ENCODE measurements at places on chromosomes 5 and 9.

- no peak for DNase-seq
Observed at GRCh38 chr9:38526591-38526990, 93.8 kb downstream of the ANKRD18A start.

DNA sequence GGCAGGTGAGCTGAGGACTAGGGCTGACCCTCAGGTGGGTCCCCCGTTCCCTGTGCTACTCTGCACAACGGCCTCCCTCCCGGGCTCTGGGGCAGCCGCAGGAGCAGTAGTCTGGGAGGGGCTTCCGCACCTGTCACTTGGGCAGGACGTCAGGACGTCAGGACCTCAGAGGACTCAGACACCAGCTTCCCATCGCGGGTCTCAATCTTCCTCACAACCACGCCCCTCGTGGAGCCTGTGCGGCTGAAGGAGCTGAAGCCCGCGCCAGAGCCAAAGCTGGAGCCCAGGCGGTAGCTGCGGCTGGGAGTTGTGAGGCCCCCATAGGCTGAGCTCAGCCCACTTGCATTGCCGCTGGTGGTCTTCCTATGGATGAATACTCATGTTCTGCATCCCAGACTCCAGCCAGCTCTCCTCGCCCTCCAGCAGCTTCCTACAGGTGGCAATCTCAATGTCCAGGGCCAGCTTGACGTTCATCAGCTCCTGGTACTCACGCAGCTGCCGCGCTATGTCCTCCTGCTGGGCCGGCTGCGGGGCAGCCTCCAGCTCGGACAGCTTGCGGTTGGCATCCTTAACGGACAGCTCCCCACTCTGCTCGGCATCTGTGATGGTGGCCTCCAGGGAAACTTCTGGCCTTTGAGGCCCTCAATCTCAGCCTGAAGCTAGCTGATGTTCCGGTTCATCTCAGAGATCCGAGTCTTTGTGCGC is 381.4 kb upstream of the RGMB start:
- DNase-seq = no peak

- DNase-seq = no peak
Observed at GRCh38 chr5:28374492-28374967, 1336.1 kb upstream of the CDH9 start.

DNA sequence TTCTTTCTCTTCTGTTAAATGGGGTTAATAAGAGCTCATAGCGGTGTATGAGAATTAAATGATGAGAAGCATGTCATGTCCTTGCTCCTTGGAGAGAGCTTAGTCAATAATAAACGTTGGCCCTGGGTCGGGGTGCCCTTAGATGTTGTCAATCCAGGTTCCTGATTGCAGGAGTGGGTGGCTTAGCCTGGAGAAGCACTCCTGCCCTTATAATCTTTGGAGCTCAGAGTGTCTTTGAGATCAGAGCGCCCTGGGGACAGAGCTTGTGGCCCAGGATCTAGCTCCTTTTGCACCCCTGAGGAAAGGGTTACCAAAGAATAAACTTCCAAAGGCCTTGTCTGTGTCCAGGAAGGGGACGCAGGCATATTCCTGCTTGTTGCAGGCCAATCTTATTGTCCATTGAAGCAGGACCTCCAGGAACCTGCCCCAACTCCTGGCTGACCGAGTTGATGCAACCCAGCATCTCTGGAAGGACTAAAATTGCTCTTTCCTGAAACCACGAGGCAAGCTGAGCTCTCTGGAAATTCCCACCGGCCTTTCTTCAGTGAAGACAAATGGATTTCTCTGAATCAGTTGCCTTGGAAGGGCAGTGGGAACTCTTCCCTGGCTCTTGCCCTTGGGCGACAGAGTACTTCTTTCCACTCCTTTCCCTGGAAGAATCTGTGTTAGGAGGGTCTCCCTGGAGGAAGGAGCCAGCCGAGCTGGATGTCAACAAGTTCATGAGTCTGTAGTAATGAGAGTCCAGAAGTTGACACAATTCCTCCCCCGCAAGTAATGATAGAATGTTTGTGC is 6.4 kb upstream of the AMBP start:
- DNase-seq = no peak

DNA sequence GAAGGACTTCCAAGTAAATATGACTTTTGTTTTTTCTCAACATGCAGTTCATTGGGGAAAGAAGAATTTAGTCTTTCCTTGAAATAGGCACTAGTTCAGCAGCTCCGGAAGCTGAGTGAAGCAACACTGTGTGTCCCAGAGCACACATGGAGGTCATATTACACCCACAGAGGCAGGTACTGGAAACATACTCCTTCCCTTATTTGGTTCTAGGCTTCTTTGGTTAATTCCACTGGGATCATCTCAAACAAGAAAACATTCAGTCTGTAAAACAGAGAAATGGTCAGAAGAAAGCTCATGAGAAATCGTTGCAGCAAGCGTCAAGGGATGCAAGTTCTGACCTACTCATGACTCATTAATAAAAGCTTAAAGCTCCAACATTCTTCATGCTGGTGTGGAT is 175.1 kb upstream of the PCSK5 start:
- no peak for DNase-seq

DNA sequence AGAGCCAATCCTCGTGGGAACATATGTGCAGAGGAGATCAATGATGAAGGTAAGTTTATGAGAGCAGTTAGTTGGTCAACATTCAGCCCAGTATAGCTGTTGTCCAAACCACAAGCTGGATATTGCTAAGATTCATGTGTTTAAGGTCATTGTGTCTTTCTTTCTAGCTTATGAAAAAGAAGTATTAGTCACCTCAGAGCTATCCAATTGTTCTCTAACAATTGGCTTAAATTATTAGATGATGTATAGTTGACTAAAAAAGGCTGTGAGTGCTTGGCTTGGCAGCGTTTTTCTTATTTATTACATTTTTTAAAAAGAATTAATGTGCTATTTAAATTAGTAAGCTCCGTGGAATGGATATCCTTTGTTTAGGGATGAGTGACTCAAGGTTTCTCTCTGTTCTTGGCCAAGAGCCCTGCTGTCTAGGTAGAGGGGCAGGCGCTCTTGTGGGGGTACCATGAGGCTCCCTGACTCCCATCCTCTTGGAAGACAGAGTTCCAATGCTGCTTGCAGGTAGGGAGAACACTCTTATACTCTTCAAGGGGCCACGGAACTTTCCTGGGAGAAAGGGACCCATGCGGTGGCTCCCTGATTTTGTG is 487.4 kb downstream of the IRX1 start:
- DNase-seq = no peak

DNA sequence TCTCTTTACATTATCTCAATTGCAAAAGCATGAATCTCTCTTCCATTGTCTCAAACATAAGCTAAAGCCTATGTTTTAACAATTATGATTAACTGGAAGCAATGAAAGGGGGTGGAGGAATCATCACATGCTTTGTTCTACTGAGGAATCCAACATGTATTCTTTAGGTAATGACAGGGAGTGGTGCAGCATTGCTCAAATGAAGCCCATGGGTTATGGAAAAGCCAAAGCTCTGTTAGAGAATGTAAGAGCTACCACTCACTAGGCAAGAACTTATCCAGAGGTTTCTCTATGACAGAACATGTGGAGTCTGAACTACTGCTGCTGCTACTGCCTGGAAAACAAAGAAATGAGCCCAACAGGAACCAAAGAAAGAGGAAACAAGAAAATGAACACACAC is 28.7 kb downstream of the KIF3A start:
- DNase-seq = no peak

DNA sequence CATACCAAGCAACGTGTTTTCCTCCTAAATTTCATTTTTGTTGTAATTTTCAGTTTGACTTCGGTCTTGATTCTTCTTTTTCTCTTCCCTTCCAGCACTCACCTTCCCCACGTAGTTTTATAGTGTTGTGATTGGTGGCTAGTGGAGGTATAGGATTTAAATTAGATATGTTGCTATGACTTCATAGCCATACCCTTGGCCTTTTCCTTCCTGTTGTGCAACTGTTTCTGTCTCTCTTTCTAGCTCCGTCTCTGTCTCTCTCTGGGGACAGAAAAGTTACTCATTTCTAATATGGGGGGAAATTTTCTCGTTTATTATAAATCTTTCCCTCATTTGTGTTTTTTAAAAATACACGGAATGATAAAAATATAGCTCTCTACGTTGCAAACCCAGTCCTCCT is 20.6 kb upstream of the C5orf24 start:
- no peak for DNase-seq

DNA sequence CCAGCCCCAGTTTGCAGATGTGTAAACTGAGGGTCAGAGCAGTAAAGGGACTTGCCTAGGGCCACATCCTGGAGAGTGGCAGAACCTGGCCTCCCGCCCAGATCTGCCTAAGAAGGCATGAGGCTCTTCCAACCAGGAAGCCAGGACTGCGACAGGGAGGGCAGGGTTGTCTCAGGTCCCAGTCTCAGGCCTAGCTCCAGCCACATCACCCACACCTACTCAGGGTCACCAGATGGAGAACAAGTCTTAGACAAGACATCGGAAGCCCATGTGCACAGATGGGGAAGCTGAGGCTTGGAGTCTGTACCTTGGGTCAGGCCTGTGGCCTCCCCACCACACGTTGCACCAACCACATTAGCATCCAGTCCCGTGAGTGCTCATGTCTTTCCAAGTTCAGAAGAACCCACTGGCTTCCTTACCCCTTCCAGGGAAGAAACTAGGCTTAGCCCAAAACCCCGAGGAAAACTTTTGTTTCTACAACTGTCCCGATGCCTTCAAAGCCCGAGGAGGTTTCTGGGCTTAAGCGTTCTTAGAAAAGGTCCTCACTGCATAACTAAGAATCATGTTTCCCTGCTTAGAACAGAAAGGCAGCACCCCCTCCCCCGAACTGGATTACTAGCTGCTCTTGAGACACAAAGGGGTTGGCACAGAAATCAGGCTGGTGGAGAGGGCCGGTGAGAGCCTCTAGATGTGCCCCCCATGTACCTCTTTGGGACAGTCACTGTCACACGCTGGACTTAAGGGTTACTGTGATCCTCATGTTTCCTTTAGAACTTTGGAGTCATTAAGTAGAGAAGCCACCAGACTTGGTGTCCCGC is 2.2 kb downstream of the FAM78A start:
- no peak for DNase-seq

DNA sequence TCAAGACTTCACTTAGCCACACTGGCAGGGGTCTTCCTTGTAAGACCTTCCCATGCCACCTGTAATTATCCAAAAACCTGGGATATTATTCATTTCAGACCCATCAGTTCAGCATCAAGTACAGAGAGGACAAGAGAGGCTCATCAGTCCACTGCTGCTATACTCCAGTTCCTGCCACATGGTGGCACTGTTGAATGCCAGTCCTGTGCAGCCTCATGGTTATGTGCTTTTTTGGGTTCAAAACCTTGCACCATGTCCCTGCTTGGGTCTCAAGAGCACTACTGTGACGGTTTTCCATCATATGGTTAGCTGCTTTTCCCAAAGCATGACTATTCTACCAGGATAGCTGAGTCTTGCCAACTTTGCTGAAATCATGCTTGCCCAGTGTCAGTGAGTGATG is 8.5 kb downstream of the PTGS1 start:
- no peak for DNase-seq

DNA sequence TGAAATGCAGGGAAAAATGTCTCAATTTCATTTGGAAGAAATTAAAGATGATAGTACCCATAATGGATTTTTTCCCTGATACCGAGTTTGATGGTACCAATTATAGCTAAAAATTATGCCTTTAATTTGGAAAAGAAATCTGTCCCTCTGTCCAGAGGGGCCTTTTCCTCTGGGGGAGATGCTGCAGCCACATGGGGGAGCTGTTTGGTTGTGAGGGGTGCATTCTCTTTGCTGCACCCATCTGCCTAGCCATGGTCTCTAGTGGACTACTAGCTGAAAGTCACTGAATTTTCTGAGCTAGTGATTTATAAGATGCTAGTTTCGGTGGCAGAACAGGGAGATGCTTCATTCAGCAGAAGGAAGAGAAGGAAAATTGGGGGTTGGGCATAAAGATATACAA is 9.6 kb downstream of the SEC61B start:
- DNase-seq = peak; percentile 50

DNA sequence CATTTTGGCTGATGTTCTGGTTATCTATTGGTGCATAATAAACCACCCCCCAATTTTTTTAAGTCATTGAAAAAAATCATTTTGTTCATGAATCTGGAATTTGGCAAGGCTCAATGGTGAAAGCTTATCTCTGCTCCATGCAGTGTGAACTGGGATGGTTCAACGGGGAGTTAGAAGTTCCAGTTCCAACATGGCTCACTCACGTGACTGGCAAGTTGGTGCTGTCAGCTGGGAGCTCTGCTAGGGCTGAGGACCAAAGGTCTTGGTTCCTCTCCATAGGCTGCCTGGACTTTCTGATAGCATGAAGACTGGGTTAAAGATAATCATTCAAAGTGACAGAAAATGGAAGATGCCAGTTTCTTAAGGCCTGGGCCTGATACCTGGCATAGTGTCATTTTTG is 3.1 kb upstream of the SPATA24 start:
- DNase-seq = no peak

DNA sequence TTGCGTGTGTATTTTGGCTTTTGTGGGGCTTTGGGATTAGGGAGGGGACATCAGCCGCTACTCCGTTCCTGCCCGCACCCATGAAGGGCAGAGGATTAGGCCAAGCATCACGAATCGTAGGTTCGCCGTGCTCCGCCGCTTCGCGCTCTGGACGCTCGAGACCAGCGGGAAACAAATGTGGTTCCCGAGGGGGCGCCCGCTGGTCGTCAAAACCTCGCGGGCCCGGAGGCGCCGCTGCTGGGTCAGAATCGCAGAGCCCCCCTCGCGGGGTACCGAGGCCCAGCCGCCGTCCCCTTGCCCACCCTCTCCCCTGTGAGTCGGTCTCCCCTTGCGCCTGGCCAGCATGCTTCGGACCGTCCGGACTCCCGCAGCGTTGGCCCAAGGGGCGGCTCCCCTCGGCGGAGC is 2.3 kb upstream of the PAX5 start:
- peak; percentile 47 for DNase-seq
